ENCODE measurements at places on chromosomes 7 and 10.
A peak's percentile ranks its signal among the peaks of the same experiment; 100 is the strongest.

DNA sequence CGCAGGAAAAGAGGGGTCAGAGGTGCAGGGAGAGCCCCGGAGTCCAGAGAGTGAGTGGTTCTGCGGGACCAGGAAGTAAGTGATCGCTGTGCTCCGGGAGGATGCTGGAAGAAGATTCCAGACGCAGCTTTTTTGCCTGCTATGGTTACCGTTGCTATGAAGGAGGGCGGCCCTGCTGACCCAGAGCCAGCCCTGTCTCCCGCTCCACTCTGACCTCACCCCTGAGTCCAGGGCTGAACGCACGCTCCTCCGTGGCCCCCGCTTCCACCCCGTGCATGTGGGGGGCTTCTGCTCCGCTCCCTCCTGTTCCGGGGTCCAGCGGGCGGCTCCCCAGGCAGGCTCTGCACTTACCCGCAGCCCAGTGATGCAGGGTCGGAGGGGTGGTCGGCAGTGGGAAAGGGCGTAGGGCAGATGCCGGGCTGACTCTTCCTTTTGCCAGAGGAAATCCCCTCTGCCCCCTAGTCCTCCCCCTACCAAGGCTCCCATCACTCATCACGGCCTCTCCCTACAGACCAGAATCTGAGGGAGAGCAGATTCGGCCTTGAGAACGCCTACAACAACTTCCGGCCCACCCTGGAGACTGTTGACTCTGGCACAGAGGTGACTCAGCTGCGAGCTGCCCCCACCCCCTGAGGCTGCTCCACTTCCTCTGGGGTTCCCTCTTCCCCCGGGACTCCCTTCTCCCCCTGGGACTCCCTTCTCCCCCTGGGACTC is 2.7 kb upstream of the MUC17 start:
- DNase-seq, result peak; percentile 57

DNA sequence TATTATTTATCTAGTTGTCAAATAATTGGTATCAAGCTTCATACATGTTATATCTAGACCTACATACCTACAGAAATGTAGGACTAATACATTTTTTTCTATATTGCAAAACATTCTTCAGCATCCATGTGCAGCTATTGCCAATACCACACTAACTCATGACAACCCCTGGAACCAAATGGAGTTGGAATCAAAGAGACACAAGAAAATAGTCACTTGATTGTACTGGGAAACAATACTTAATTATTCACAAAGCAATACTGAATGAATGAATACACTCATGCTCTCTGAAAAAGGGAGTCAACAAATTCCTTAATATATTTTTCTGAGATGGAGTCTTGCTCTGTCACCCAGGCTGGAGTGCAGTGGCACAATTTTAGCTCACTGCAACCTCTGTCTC is 10.4 kb upstream of the CFAP43 start:
- no peak for DNase-seq

DNA sequence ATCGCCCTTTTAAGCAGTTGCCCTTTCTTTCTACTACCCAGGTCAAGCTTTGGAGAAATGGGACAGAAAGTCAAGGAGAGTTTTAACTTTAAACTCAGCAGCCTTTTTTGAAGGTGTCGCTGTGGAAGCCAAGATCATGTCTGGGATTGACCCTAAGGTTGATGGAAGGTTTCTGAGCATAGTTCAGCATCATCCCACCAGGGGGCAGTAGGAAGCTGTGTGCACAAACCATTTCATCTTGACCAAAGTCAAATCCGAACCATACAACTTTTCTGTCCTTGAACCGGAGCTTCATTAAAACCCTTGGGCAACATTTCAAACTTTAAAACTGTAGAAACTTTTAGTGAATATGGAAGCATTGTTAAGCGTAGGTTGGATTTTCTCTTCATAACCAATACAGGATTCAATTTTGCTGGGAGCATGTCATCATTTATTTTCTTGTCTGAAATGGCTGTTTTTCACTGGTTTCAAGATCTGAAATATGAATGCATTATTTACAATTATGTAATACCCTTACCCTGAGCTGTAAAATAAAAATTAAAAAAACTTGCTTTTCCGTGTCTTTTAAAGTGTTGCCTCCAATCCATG is 214.4 kb upstream of the KIAA1217 start:
- DNase-seq, result peak; percentile 59

- DNase-seq, result no peak
These were observed 28.7 kb upstream of the ARHGAP22 start for GRCh38 chr10:48633381-48634197.

DNA sequence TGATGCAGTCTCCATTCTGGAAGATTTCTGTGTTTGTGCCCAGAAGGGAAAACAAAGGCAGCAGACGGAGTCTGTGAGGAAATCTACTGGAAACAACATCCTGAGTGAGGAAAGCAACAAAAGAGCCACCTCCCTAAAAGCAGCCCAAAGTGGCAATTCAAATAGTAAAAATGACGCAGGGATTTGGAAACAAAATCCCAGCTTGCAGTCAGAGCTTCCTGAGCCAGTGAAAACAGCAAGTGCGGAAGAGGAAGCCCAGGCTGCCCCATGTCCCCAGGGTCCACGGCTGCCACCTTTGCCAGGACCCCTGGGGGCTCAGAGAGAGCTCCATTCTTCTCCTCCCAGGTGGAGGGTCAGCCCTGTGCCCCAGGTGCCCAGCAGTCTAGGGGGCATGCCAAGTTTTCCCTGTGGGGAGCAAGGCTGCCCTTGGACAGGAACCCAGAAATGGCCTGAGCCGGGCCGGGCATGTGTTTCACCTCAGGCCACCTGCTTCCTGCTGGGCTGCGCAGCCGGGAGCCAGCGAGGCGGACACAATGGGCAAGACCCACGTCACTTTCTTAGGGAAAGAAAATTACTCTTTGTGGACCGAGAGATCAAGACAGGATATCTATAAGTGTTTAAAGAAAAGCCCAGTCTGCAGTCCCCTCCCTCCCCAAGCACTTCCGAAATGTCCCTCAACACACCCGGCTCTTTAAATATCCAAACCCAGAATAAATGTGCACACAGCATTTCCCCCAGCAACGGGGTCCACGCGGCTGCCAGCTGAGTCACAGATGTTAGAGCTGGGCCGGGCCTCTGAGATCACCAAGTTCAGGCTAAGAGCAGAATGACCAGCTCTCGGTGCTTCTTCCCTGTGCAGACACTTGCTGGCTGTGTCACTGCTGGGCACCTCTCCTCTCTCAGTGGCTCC is 231.1 kb downstream of the ARHGAP12 start:
- no peak for DNase-seq

DNA sequence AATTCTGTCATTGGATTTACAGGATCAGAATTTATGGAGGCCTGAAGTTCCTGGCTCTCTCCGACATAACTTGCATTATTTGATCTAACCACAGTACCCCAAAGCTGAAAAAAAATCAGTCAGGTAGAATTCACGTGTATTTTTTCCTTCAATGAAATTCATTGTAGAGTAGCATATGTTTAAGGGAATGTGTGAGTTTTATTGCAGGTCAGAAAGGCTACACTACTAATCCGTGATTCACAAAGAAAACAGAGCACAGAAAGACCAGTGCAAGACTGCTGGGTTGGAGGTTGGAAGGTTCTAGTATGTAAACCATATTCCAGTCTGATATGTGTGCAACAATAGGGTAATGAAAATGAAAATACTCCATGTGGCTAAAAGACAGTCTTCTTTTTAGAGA is 247.0 kb upstream of the FERD3L start:
- no peak for DNase-seq

DNA sequence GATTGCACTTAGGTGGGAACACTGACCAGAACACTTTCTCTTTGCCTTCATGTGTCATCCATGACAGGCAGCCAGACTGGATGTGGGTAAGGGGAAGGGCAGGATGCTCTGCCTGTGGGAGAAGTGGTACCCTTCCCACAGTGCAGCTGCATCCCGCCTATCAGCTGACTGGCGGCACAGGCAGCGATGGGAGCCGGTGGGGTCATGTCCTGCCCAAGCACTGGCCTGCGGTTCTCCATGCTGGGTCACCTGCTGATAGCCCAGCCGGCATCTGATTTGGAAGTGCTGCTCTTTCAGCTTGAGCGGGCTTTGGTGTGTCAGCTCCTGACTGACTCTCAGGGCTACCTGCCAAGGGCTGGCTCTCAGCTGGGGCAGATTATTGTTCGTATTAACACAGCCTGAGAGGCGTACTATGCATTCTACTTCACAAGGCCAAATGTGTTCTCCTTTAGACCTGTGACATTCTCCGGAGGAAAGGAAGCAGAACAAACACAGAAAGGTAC is 105.2 kb upstream of the PDLIM1 start:
- DNase-seq, result peak; percentile 39

DNA sequence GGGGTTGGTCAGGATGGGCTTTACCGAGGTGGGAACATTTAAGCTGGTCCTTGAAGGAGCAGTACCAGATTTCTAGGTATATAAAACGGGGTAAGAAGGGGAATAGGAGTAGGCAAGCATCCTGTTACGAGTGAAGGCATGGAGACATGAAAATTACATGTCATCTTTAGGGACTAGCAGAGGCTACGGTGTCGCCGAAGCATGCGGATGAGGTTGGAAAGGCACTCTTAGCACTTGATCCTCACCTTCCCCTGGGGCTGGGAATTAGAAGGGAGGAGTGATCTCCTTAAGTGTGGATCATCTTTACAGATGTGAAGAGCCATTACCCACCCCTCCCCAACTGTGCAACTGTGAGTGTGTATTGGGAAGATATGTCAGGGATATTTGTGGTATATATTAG is 13.8 kb upstream of the ZRANB1 start:
- DNase-seq, result peak; percentile 72
